ENCODE measurements at places on chromosomes 3 and 15.

GRCh38 chr3:94241986-94242385 lies 179.1 kb downstream of the NSUN3 start:
- DNase-seq, result no peak

GRCh38 chr3:7759630-7760029 lies 742.0 kb upstream of the LMCD1 start:
- no peak for DNase-seq

DNA sequence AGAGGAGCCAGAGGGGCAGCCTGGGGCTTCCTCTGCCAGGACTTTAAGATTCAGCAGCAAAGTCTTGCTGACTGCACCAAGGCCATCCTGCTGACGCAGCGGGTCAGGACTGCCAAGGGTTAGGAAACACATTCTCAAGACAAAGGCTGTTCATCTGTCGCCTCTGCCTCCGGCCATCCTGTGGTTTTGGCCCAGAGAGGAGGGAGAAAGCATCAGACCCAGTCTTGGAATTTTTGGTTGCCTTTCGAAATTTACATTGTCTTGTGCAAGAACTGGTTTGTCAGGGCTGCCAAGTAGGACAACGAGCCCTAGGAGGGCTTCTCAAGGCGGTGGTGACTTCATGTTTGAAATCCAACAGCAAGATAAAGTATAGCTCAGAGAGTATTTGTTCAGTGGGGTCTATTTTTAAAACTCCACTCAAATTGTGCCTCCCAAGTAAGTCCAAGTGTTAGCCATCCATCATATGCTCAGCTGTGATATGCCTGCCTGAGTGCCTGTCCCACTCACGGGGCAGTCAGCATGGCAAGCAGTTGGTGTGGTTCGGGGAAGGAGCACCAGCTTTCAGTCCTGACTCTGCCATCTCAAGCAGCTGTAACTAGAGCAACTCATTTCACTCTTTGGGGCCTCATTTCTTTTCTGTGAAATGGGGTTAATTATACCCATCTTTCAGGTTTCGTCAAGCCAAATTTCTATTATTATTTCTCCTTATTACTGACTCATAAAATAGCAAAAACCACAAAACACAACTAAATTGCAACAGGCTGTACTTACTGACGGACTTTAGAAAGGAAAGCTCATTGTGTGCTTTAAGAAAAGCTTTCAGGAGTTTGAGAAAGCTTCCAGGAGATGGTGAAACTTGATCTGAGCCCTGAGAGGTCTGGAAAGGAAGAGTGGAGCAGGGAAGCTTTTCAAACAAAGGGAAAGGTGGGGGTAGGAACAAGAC lies 42.4 kb upstream of the RHO start:
- no peak for DNase-seq

- no peak for DNase-seq
Observed at GRCh38 chr15:75302318-75302717, 19.7 kb downstream of the GOLGA6D start.

DNA sequence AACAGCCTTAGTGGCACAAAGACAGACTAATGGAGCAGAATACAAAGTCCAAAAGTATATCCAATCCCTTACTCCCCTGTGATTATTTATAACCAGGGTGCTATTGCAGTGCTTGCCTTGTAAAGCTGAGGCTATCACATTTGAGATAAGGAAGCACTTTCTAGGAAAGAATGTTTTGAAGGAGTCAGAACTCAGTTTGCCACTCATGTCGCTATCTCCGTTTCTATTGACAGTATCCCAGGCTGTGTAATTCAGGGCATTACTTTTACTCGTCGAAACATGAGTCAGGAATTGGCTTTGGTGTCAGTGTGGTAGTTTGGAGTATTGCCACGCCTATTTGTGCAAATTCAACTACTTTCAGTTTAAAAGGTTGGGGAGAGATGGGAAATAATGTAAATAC lies 78.4 kb downstream of the FBXL2 start:
- DNase-seq, result no peak

DNA sequence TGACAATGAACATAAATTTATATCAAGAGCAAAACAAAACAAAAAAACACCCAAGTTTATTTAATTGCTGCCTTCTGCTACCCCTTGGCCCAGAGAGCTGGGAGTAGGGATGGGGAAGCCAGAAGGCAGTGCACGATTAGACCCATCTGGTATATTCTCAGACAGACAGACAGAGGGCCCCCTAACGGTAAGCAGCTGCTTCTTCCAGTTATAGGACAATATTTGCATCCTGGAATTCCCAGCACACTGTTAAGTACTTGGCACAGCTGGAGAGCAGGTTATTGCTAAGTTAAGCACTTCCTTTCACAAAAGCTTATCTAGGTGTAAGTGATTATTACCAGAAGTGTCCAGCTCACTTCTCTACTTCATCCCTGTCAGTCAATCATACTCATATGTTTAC lies 39.3 kb downstream of the C2CD4B start:
- peak; percentile 92 for DNase-seq

DNA sequence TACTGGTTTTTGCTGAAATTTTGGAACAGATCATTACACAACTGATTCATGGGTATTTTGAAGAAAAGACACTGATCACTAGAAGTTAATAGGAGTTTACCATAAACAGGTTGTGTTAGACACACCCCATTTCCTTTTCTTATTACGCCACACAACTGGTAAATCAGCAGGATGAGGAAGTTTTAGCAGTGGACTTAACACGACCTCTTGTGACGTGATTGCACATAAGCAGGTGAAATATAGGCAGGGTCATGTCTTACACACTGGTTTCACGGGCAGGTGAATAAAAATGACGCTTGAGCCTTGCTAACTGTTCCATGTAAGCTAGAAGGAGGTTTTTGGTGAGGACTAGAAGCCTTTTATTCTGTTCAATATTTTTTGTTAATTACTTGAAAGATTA lies 27.1 kb upstream of the TPRG1 start:
- peak; percentile 65 for DNase-seq
